Left lung (tissue), 14 donors: ENCODE measurements at places on chromosomes 12 and 14. TPM values are rescaled to one million over a fixed set of nuclear protein-coding genes. Genes with fewer than 3 reads are reported as not detected.
A peak's percentile ranks its signal among the peaks of the same experiment; 100 is the strongest.

Gene TROAP
- total RNA-seq, result 2.4 TPM

GRCh38 chr12:8953773-8954402 is 4.4 kb upstream of the M6PR start:
- DNase-seq, result no peak
- no peak overlapping the region for H3K27ac ChIP-seq
- no peaks in the 10 kb centered on the region for H3K27me3 ChIP-seq
- H3K36me3 ChIP-seq, result peaks cover 5% of the 10 kb centered on the region
- H3K4me1 ChIP-seq, result peaks cover 12% of the 10 kb centered on the region

- H3K4me1 ChIP-seq, result no peaks in the 10 kb centered on the region
- peaks cover 61% of the 10 kb centered on the region for H3K36me3 ChIP-seq
- H3K4me3 ChIP-seq, result no peak overlapping the region
- no peaks in the 10 kb centered on the region for H3K27me3 ChIP-seq
These were observed 39.7 kb downstream of the AACS start for GRCh38 chr12:125104982-125105381.

DNA sequence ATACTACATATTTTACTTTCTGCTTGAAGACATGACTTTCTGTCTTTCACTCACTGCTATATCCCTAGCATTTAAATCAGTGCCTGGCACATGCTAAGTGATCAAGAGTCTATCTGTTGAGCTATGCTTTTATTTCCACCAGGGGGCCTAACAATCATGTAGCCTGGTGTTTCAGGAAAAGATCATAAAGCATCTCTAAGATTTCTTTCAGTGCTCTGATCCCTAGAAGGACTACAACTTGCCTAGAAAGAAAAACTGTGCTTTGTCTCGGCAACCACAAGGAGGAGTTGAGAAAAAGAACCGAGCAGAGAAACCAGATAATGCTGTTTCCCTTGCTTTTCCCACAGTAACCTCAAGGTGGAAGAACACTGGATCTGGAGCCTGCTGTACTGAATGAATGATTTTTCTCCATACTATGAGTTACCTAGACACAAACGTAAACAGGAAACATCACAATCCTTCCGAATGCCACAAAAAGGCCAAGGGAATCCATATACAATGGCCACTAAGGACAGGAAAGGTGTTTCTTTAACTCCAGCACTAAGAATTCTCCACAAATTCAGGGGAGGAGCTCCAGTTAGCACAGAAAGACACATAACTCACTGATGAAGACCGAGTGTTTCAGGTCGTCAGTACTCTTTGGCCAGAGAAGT is 1.2 kb downstream of the CRY1 start:
- H3K36me3 ChIP-seq, result no peaks in the 10 kb centered on the region
- no peaks in the 10 kb centered on the region for H3K4me1 ChIP-seq
- H3K27me3 ChIP-seq, result peaks cover 5% of the 10 kb centered on the region
- DNase-seq, result peak; percentile 82

DNA sequence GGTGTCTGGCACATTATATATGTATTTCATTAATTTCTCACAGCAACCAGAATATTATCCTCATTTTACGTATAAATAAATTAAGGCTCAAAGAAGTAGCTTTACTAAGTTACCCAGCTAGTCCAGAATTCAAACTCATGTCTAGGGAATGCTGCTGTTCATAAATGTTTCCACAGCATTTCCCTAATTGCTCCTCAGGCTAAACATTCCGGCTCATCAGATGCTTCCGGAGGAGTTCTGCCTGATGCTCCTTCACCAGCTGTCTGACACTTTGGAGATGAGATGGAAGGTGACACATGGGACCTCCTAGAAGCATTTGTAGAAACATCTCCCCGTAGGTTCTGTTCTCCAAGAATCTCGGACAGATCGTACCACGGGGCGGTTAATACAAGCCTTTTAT is 12.1 kb downstream of the KRT85 start:
- H3K4me3 ChIP-seq, result no peak overlapping the region
- H3K27ac ChIP-seq, result no peak overlapping the region
- H3K4me1 ChIP-seq, result no peaks in the 10 kb centered on the region
- no peaks in the 10 kb centered on the region for H3K36me3 ChIP-seq
- no peaks in the 10 kb centered on the region for H3K27me3 ChIP-seq
- no peak for DNase-seq
